Breast epithelium (tissue), 4 donors: ENCODE measurements at places on chromosomes 12 and 14.

GRCh38 chr14:96156804-96157760 is 47.6 kb upstream of the BDKRB2 start:
- no peaks in the 10 kb centered on the region for H3K27me3 ChIP-seq
- H3K36me3 ChIP-seq: no peaks in the 10 kb centered on the region
- no peaks in the 10 kb centered on the region for H3K4me1 ChIP-seq
- H3K4me3 ChIP-seq: no peak overlapping the region

DNA sequence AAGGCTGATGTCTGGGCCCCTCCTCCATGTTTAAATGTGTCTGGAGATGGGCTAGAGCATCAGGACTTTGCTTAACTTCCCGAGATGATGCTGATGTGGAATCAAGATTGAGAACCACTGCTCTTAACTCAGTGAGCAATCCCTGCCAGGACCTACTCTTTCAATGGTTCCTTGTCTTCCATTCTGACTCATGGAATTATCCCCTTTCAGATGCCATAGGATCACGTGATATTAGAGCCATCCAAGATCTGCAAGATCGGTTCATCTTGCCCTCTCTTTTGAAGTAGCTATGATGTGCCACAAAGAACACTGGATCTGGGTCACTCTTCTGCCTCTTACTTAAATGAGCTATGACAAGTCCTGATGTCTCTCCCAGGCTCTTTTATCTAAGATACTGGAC is 96.8 kb downstream of the EXOC5 start:
- no peaks in the 10 kb centered on the region for H3K27me3 ChIP-seq
- no peak overlapping the region for H3K27ac ChIP-seq
- H3K4me3 ChIP-seq: no peak overlapping the region
- DNase-seq: no peak
- no peaks in the 10 kb centered on the region for H3K4me1 ChIP-seq
- no peaks in the 10 kb centered on the region for H3K36me3 ChIP-seq

- H3K4me3 ChIP-seq: no peak overlapping the region
- no peaks in the 10 kb centered on the region for H3K27me3 ChIP-seq
- no peaks in the 10 kb centered on the region for H3K4me1 ChIP-seq
- no peak overlapping the region for H3K27ac ChIP-seq
- no peak for DNase-seq
Observed at GRCh38 chr12:83514372-83514771, 827.7 kb downstream of the TMTC2 start.

GRCh38 chr12:124956571-124956970 is 32.4 kb downstream of the DHX37 start:
- no peaks in the 10 kb centered on the region for H3K27me3 ChIP-seq
- no peaks in the 10 kb centered on the region for H3K4me1 ChIP-seq
- no peak for DNase-seq
- peaks cover 4% of the 10 kb centered on the region for H3K36me3 ChIP-seq

- no peaks in the 10 kb centered on the region for H3K36me3 ChIP-seq
- DNase-seq: no peak
- no peak overlapping the region for H3K27ac ChIP-seq
- H3K4me1 ChIP-seq: no peaks in the 10 kb centered on the region
- H3K4me3 ChIP-seq: no peak overlapping the region
Observed at GRCh38 chr12:108371801-108372344, 32.8 kb upstream of the CMKLR1 start.

- no peaks in the 10 kb centered on the region for H3K36me3 ChIP-seq
- H3K27me3 ChIP-seq: no peaks in the 10 kb centered on the region
- H3K27ac ChIP-seq: no peak overlapping the region
- no peak for DNase-seq
- H3K4me1 ChIP-seq: no peaks in the 10 kb centered on the region
- H3K4me3 ChIP-seq: no peak overlapping the region
Observed at GRCh38 chr14:57560681-57561080, 67.0 kb upstream of the CCDC198 start.

DNA sequence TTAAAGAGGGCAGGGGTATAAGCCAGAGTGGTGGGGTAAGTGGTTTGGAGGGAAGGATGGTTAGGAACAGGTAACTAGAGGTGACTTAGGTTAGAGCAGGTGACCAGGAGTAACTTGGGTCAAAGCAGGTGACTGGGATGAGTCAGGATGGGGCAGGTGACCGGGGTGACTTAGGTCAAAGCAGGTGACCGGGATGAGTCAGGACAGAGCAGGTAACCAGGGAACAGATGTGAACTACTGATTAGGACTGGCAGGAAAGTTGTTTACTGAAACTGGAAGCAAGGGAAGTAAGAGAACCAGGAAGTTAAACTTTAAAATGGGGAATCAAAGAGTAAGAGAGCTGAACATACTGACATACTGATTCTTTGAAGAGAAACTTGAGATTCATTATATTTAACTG is 57.4 kb downstream of the FSCB start:
- no peak overlapping the region for H3K27ac ChIP-seq
- H3K4me1 ChIP-seq: no peaks in the 10 kb centered on the region
- DNase-seq: no peak
- no peaks in the 10 kb centered on the region for H3K27me3 ChIP-seq

- H3K4me1 ChIP-seq: no peaks in the 10 kb centered on the region
- H3K27me3 ChIP-seq: no peaks in the 10 kb centered on the region
- no peak for DNase-seq
- no peak overlapping the region for H3K4me3 ChIP-seq
Observed at GRCh38 chr12:78290606-78291345, 460.1 kb downstream of the NAV3 start.
